ENCODE measurements at places on chromosomes 3 and 15.

- no peak for DNase-seq
Observed at GRCh38 chr3:123344175-123344906, 104.5 kb downstream of the ADCY5 start.

DNA sequence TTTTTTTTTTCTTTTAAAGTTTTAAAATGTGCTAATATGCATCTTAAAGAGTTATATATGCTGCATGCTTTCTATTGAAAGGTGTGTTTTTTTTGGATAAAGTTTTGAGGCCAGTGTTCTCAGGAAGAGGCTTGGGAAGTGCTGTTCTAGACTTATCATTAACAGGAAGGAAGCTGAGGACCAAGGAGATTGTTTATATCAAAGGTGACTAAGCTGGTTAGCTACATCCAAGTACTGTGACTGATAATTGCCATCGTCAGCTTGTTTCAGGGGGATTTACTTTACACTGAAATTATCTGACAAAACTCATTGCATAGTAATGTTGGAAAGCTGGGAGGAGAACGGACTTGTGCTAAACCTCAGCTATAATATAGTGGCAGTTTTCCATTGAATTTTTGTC is 36.3 kb upstream of the UTS2B start:
- no peak for DNase-seq

- DNase-seq: no peak
Observed at GRCh38 chr3:119359476-119360326, 65.5 kb downstream of the ARHGAP31 start.

- DNase-seq: no peak
Observed at GRCh38 chr3:57864853-57865252, 108.7 kb downstream of the SLMAP start.

DNA sequence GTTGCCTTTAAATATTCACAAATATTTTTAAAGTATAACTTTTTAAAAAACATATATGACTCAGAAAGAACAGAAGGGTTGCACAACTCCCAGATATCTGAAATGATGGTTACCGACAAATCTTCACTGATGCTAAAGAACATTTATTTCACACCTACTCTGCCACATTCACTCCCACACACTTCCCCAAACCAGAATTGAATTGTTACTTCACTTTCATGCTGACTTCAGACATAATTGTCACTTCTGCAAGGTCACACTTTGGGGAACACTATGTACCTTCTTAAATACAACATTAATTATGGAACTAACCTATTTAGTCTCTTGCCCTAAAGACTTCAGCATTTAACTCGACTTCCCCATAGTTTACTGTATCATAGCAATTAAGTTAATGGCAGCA is 795.1 kb downstream of the FHIT start:
- DNase-seq: no peak

DNA sequence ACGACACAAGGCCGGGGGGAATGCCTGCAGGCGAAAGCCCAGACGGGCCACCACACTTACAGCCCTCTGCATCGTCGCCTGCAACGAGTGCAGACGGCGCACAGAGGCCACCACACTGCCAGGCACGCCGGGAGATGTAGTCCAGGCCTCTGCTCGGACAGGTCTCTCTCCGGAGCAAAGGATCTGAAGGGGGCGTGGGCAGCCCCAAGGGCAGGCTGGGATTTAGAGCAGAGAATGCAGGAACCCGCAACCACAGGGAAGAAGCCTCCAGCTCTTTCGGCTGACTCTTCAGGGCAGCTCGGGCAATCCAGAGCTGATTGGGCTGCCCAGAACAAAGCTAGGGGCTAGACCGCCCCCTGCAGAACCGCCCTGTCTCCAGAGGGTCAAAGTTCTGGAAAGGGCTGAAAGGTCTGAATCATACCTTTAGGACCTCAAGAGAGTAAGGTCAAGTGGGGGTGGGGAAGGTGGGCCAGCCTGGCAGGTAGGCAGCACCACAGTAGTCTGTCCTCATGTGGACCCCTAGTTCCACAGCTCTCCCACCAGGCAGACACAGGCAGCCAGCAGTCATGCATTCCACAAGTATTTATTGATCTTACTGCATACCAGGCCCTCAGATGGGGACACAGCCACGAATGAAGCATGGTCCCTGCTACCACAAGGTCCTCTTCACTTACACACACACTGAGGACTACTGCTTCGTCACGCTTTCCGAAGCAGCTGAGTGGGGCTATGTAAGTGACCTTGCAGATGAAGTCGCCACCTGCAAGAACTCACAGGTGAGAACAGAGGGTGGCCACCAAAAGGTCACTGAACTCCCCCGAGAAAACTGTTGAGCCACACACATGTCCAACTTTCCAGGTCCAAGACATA is at the start of gene AMT:
Gene AMT (minus strand): TSS at position 95 of the 870 bp plus-strand sequence. CDS start 23 bp downstream, at position 72.
- no peak for DNase-seq

DNA sequence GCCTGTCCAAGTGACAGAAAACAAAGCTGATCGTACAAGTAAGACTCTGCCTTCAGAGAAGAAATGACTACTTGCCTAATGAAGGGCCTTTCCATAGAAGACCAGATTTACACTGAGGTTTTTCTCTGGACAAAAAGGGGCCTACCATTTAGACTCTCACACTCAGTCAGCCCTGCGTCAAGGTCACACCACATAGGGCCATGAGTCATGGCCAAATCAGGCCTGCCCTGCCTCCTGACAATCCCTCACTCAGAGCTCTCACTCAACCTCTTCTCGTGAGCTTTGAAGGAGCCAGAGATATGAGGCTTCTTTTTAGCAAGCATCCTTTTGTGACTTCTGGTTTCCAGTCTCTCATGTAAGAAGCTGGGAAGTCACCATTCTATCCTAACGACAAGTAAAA is 68.1 kb upstream of the NMNAT3 start:
- DNase-seq: no peak

GRCh38 chr3:23304424-23304823 is 101.3 kb downstream of the UBE2E2 start:
- DNase-seq: no peak

DNA sequence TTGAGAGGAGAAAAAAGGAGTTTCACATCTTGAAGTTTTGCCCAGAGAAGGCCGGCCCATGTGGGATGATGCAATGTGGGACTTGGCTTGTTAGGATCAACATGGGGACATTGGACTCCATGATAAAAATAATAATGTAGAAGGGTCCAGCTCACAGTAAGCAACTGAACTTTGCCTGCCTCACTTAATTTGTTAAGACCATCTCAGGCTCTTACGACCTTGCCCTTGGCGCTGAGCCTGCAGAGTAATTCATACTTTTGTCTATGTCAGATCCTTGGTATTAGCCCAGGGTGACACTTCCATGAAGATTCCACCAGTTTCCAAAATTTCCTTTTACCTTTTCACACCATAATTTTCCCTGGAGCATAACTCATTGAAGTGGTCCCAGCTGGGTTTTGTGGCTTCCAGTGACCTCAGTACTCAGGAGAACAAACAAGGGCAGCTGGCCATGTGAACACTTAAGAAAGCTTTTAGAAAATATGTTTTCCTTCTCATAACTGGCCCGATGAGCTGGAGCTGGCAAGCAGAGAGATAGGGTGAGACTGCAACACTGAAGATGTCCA is 315.4 kb upstream of the RASGRP1 start:
- no peak for DNase-seq

DNA sequence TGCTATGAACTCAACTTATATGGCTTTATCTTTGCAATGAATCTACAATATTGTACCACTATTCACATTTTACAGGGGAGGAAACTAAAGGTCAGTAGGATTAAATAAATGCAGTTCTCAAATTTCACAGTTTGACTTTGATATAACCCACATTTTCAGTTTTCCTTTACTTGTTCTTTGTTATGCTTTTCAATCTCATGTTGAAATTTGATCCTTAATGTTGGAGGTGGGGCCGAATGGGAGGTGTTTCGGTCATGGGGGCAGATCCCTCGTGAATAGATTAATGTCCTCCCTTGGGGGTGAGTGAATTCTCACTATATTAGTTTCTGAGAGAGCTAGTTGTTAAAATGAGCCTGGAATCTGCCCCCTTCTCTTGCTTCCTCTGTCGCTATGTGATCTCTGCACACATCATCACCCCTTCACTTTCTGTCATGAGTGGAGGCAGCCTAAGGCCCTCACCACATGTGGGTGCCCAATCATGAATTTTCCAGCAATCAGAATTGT is 44.7 kb downstream of the CD200 start:
- DNase-seq: no peak

DNA sequence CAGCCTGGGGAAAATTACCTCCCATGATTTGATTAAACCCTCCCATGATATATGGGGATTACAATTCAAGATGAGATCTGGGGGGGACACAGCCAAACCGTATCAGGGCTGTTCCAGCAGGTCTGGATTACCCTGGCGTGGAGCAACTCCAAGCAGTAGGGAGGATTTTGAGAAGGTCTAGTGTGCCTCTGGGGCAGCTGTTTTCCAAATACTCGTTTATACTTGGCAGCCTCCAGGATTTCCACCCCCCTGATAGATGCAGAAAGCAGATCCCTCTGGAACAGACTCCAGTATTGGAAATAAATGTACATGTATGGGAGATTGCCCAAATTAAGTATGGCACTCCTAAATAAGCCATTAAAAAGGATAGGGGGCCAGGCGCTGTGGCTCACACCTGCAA is 7.7 kb upstream of the IRAK2 start:
- no peak for DNase-seq

- DNase-seq: no peak
Observed at GRCh38 chr15:52496776-52497470, 31.8 kb downstream of the MYO5A start.

DNA sequence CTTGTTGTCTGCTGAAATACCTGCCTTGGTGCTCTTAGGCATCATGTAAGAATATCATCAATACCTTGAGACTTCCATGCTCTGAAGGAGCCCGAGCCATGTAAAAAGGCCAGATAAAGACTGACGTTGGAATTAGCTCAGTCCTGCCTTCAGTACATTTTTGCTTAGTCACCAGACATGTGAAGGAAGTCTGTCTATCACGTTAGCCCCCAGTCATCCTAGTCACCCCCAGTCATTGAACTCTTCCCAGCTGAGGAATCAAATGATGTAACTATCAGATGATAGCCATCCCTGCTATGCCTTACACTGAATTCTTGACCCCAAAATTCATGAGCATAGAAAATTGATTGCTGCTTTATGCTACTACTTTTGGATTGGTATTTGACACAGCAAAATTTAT is 351.2 kb upstream of the SGO1 start:
- DNase-seq: no peak

- no peak for DNase-seq
Observed at GRCh38 chr15:20355256-20355868, 186.2 kb downstream of the GOLGA6L6 start.

- no peak for DNase-seq
Observed at GRCh38 chr3:19487386-19487785, 339.1 kb downstream of the KCNH8 start.

GRCh38 chr3:30730967-30731366 is 124.6 kb downstream of the TGFBR2 start:
- no peak for DNase-seq

DNA sequence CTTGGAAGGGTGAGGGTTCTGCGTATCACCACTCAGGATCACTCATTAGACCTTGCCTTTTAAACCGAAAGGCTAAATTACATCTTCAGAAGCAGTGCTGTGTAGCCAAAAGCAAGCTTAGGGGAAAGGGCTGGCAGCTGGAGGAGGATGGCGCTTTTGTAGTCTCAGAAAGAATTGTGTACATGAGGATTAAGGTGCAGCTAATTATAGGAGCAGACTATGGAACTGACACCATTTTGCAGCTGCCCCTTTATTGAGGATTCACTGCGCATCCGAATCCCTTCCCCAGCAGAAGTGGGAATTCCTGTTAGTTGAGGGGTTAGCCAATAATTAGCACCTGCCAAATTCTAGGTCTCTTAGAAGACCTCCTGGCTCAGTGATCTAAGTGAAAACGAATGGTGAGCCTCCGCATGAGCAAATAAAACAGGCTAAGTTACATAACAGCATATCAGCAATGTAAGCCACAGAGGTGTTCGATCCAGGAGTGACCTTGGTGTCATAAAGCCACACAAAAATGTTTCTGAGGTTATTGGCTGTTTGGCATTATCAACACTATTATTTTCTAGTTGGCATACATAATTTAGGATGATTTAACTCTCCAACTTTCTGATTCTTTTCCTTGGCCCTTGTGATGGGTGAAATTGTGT is 42.6 kb upstream of the SEMA6D start:
- DNase-seq: peak; percentile 8

- no peak for DNase-seq
Observed at GRCh38 chr3:147937891-147938290, 528.7 kb downstream of the ZIC1 start.

Measured in DMS 273 treated with DMSO at 0.1 percent for 48 hours (cell line).